ENCODE measurements at places on chromosomes 6 and 20.

- DNase-seq: no peak
Observed at GRCh38 chr20:49685161-49685601, 28.5 kb downstream of the B4GALT5 start.

GRCh38 chr6:7431674-7432390, 42.2 kb downstream of the RIOK1 start:
- no peak for DNase-seq

GRCh38 chr6:89146718-89147700, 1.2 kb downstream of the PM20D2 start:
- DNase-seq: no peak

DNA sequence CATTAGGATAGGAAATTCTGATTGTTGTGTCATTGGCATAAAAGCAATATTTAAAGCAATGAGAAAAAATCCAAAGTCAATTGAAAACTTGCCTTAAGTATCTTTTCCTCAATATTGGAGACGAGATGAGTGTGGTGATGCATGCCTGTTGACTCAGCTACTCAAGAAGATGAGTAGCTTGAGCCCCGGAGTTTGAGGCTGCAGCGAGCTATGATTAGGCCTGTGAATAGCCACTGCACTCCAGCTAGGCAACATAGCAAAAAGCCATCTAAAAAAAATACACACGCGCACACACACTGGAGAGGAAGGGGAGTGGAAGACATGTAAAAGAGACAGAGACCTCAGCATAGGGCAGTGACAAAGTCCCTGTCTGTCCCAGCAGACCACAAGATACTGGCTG, 9.7 kb upstream of the MARCKS start:
- no peak for DNase-seq

DNA sequence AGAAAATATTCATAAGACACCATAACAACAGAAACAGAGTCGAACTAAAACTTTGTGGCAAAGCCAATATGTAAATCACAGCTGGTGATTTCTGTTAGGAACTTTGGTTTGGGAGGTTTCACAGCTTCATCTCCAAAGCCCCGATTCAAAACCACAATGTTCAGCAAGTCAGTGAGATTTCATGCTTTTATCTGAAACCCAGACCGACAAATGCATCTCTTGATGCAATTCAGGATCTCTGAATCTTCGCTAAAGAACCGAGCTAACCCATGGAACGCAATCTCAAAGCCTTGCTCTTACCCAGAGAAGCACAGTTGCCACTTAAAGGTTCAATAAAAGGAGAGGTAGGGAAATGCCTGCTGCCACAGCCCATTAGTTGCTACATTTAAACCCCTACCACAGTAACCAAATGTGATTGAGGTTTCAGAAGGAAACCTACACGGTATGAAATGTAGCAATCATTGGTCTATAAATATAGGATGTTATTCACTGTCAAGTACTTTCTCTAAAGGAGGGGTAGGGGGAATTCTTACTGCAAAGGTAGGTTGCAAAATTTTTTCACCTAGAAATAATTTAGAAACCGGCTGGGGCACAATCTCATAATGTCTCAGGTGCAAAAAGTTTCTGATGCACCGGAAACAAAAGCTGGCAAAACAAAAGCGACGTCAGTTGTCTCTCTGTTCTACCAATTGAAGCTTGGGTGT, 381.0 kb upstream of the ARID1B start:
- peak; percentile 66 for DNase-seq

DNA sequence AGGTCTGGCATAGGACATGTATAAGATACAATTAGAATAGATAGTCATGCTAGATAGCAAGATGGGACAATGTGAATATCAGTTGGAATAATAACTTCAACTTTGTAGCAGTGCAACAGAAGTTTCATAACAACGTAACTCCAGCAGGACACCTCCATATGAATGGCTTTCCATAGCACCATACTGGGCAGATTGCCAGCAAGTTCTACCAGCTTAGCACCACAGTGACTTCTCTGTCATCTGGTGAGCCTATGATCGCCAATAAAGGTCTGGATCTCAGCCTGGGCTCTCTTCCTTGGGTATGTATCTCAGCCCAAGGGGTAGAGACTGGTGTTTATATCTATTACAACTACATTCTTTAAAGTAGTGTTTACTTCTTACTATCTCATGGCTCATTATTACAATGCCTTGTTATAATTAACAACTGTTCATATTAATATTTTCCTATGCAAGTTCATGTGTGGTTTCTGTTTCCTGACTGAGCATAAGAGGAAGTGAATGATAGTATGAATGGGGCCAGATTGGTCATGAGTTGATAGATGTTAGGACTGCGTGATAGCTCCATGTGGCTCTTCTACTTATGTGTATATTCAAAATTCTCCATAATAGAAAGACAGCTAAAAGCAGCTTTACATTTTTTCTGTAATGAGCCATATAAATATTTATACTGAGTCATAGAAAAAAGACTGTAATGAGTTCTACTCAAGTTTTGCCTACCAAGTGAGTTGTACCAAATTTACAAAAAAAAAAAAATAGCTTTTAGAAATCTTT, 22.9 kb downstream of the HTR1B start:
- no peak for DNase-seq

Measured in CD8-positive, alpha-beta memory T cell (primary cell).